ENCODE measurements at places on chromosomes 2 and 18.

GRCh38 chr2:88187038-88187676, 17.0 kb downstream of the THNSL2 start:
- DNase-seq, result peak; percentile 93

- no peak for DNase-seq
Observed at GRCh38 chr2:43348908-43349661, 122.7 kb upstream of the ZFP36L2 start.

- peak; percentile 57 for DNase-seq
Observed at GRCh38 chr2:6914828-6915227, 2.4 kb upstream of the RNF144A start.

GRCh38 chr2:239902749-239903201, 122.4 kb downstream of the NDUFA10 start:
- no peak for DNase-seq

- peak; percentile 99 for DNase-seq
Observed at GRCh38 chr2:177753682-177754491, 318.7 kb downstream of the PDE11A start.

DNA sequence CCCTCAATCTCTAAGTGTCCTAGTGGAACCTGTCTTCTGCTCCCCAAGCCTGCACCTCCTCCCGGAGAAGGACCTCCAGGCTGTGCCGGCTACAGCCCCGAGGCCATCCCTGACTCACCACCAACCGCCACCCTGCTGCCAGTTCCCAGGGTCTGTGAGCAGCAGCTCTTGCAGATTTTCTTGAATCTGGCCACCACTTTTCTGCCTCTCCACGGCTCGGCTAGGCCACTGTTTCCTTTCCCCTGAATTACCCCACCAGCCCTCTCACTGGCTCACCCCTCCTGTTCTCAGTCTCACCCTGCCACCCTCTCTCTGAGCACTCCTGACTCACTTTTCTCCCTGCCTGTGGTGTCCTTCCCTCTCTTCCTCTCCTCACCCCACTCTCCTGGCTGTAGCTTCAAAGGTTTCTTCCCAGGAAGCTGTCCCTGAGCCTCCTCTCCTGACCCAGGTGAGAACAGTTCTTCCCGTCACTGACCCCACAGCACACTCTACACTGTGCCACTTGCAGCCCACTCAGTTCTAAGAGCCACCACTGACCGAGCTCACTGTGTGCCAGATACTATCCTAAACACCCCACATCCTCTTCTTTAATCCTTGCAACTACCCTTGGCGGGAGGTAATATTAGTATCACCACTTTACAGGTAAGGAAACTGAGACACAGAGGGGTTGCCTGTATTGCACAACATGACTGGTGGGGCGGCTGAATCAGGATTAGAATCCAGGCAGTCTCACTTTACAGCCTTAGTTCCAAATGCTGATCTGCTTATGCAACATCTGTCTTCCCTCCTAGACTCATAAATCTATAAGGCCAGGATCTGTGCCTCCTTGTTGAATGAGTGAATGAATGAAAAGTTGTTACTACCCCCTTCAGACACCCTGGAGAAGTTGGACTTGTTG, 111.6 kb downstream of the SMAD7 start:
- DNase-seq, result no peak

DNA sequence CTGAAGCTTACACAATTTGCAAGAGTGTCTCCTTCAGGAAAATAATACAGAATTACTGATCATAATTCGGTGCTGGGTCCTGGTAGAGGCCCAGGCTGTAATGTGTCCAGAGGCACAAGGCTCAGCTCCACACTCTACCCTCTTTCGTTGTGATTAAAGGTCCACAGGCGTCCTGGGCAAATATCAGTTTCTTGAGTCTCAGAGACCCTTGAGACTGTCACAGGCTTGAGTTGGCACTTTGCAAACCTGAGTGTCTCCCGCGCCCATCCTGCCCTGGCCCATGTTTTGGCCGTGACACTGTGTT, 46.9 kb upstream of the SMAD7 start:
- DNase-seq, result peak; percentile 60

GRCh38 chr2:227406177-227407031, 18.7 kb upstream of the SCYGR1 start:
- DNase-seq, result peak; percentile 83

DNA sequence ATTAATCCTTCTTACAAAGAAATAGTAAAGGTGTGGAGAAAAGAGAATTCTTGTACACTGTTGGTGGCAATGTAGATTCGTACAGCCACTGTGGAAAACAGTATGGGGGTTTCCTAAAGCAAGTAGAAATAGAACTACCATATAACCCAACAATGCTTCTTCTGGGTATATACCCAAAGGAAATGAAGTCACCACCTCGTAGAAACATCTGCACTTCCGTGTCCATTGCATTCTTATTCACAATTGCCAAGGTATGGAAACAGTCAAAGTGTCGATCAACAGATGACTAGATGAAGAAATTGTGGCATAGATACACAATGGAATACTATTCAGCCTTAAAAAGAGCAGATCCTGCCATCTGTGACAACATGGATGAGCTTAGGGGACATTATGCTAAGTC, 93.4 kb upstream of the TGIF1 start:
- DNase-seq, result no peak

GRCh38 chr2:138291805-138292204, 209.8 kb upstream of the SPOPL start:
- DNase-seq, result no peak

GRCh38 chr2:8551622-8552074, 130.2 kb upstream of the ID2 start:
- DNase-seq, result peak; percentile 39

DNA sequence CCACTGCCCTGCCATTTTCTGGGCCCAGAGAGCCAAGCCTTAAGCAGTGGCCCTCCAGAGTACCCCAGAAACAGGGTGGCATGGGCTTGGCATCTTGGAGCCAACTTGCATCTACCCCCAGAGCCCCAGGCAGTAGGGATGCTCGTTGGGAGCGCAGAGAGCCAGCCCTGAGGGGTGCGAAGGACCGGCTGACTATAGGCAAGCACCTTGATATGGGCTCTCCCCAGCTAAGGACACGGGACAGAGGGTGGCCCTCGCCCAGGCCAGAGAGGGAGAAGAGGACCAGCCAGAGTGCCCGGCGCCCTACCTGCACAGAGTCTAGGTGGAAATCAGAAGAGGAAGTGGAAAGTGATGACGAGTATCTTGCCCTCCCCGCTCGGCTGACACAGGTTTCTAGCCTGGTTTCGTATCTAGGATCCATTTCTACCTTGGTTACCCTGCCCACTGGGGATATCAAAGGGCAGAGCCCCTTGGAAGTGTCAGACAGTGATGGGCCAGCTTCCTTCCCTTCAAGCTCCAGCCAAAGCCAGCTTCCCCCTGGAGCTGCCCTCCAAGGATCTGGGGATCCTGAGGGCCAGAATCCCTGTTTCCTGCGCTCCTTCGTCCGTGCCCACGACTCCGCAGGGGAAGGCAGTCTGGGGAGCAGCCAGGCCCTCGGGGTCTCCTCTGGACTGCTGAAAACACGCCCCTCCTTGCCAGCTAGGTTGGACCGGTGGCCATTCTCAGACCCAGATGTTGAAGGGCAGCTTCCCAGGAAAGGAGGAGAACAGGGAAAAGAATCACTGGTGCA, 16.2 kb downstream of the CEP68 start:
- DNase-seq, result no peak

DNA sequence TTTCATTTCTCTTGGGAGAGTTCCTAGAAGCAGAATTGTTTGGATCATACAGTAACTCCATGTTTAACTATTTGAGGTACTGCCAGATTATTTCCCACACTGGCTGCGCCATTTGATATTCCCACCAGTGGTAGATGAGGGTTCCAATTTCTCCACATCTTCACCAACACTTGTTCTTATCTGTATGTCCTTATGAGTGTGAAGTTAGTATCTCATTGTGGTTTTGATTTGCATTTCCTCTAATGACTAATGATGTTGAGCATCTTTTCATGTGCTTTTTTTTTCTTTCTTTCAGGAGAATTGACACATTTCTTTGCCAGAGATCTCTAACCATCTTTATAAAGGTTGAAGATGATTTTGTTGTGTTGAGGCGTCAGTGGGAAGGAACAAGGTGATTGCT, 4.1 kb upstream of the MGAT5 start:
- no peak for DNase-seq

DNA sequence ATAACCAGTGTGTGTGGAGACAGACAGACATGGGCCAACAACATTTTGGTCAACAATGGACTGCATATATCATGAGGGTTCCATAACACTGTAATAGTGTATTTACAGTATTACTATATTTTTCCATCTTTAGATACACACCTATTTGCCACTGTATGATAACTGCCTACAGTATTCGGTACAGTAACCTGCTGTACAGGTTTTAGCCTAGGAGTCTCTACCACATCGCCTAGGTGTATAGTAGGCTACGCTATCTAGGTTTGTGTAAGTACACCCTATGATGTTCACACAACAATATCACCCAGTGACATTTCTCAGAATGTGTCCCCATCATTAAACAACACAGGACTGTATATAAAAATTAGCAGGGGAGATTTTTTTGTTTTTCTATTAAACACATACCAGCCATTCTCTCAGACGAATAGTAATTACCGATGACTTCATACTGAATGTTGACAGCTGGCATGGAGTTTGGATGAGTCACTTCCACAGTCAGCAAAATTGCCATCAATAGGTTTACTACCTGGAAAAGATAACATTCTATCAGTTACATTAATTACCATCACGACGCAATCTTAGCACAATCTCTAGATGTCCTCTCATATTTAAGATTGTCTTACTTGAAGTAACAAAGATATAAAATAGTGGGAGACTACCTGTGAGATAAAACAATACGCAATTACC, 10.8 kb downstream of the LAPTM4A start:
- DNase-seq, result peak; percentile 37

GRCh38 chr2:134338208-134338607, 84.3 kb downstream of the MGAT5 start:
- no peak for DNase-seq

- DNase-seq, result no peak
Observed at GRCh38 chr18:58998401-58999203, 133.9 kb downstream of the ZNF532 start.

DNA sequence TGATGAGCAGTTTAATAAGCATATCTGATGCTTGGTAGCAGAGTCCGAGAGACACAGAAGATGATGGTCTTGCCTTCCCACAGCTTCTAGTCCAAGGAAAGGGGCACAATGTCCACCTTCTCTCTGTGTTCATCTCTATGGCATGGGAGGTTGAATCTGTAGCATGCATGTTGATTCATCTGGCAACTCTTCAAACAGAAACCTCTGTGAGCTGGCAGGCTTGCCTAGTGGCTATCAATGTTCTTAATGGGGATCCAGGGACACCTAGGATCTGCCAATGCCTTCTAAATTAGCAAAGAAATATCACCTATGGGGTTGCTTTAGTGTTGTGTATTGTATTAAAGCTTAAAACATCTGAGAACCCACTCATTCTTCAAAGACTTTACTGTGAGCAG, 170.8 kb downstream of the INO80D start:
- peak; percentile 46 for DNase-seq

- no peak for DNase-seq
Observed at GRCh38 chr2:223635080-223635479, 32.9 kb upstream of the SCG2 start.

DNA sequence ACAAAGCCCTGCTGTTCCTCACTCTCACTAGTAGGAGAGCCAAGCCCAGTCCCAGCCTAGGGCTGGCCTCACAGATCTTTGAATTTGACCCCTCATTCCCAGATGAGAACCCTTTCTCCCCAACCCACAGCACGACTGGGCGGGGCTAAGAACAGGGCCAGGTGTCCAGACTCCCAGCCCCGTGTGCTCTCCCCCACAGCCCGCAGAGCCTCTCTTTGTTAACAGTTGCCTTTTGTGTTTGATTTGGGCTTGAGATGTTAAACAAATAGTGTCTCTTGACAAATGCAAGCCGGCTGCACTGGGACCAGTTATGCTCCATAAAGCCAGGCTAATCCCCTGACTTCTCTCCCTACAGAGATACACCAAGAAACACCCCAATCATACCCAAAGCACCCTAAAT, 4.7 kb upstream of the KCNK3 start:
- DNase-seq, result peak; percentile 98

DNA sequence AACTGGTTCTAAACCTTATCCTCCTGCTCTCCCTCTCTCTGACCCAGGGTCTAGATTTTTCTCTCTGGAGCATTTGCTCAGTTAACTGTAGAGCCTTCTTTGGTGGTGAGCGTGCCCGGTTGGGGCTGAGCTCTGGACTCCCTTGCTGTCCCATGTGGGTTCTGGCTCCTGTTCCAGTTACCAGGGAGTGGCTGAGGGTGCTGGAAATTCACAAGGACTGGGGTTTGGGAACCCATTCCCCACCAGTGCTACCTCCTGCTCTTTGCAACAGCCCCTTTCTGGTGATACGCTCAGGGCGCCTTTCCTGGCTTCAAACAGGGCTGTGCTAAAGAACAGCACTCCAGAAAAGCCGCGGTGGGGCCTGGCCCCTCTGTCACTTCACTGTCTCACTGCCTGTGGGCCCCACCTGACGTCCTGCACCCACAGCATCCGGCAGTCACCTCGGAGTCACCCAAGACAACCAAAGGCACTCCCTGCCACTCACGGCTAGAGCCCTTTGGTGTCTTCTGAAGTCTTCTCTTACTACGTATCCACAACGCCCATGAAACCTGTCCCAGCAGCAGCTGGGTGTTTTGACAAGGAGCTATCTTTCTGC, 41.3 kb downstream of the CAPN13 start:
- DNase-seq, result no peak

GRCh38 chr2:226664140-226664539, 135.5 kb downstream of the IRS1 start:
- DNase-seq, result no peak

GRCh38 chr2:121664713-121665112, 15.5 kb upstream of the CLASP1 start:
- DNase-seq, result no peak

DNA sequence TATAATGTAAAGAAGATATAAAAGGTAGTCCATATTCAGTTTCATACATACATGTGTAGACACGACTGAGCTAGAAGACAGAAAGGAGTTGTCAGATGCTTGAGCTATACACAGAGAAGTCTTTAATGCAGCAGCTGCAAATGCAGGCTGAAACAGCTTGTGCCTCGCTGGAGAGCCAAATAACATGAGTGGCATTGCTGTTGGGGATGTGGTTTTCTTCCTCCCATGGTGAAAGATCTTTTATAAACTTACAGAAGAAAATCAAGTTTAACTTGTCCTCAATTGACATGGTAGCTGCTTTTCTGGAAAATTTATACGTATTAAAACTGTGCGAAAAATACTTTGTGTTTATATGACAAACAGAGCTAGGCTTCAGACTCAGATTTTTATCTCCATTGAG, 16.4 kb upstream of the IL1R1 start:
- no peak for DNase-seq
